ENCODE measurements at places on chromosomes 13 and 19. TPM values are rescaled to one million over a fixed set of nuclear protein-coding genes. Genes with fewer than 3 reads are reported as not detected.

DNA sequence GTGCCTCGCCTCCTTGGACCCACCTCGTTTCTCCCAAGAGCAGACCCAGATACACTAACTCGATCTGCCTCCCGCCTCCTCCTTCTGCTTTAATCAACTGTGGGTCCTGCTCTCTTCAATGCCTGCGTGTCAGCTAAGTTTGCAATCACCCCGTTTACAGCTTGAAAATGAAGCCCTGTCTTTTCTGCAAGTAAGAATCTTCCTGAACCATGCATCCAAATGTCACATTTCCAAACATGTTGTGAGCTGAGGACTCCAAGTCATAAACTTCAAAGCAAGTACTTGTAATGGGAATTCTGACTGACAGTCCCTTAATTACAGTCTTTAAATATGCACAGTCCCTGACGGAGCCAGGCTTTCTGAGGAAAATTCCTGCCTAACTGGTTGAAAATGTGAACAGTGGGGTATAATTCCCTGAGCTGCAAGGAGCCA lies 154.9 kb upstream of the UQCRFS1 start:
- no peak for DNase-seq

- DNase-seq = no peak
Measured at GRCh38 chr13:48072304-48072703, 22.6 kb downstream of the MED4 start.

DNA sequence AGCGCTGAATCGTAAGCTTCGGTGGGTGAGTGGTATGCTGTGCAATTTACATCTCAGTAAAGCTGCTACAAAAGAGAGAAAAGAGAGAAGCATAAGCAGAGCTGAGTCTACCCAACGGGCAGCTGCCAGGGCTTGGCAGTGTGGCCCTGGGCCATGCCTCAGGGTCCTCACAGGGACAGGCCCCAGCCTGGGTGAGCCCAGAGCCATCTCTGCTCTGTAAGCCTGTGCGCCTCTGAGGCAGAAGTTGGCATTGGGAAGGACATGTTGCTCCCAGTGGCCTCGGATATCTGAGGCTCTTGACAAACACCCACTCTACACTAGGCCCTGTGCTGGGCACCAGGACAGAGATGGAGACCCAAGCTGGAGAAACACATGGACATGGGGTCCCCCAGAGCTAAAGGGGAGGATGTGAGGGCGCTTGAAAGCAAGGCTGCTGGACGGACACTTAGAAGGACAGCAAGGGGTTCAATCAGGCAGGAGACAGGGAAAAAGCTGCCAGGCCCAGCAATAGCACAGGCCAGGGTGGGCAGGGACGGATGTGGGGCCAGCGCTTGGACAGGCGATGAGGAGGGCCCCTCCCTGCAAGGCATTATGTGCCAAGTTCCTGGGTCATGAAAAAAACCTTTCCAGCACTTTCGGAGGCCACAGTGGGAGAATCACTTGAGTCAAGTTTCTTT lies 14.7 kb downstream of the PPP6R1 start:
- no peak for DNase-seq

GRCh38 chr13:72071713-72072112 lies 204.7 kb upstream of the DACH1 start:
- DNase-seq = no peak

- no peak for DNase-seq
Measured at GRCh38 chr13:23684647-23685046, 114.4 kb downstream of the TNFRSF19 start.

DNA sequence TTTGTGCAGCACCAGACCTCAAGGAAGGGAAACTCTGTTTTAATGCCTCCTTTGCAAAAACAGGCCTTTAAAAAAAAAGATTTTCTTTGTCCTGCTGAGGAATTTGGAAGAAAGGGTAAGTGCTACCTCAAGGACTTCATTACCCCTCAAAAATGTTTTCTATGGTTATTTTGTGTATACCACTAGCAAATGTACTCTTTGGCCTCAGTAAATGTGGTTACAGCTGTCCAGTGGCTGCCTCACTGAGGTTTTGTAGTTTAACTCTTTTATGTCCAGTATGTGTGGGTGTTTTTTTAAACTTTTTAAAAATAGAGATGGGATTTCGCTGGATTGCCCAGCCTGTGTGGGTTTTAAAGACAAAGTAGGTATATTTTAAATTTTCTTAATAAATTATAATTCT lies 42.2 kb upstream of the TSC22D1 start:
- DNase-seq = no peak

The FLT1 gene
- not detected for total RNA-seq

Measured in neural crest cell (in vitro differentiated cells).